Retinal pigment epithelial cell (primary cell): ENCODE measurements at places on chromosomes 13 and 19.

GRCh38 chr19:53871454-53871853, 3.8 kb downstream of the MYADM start:
- no peak for DNase-seq

- DNase-seq: no peak
These were observed 1.4 kb downstream of the ZNF865 start for GRCh38 chr19:55606817-55607216.

DNA sequence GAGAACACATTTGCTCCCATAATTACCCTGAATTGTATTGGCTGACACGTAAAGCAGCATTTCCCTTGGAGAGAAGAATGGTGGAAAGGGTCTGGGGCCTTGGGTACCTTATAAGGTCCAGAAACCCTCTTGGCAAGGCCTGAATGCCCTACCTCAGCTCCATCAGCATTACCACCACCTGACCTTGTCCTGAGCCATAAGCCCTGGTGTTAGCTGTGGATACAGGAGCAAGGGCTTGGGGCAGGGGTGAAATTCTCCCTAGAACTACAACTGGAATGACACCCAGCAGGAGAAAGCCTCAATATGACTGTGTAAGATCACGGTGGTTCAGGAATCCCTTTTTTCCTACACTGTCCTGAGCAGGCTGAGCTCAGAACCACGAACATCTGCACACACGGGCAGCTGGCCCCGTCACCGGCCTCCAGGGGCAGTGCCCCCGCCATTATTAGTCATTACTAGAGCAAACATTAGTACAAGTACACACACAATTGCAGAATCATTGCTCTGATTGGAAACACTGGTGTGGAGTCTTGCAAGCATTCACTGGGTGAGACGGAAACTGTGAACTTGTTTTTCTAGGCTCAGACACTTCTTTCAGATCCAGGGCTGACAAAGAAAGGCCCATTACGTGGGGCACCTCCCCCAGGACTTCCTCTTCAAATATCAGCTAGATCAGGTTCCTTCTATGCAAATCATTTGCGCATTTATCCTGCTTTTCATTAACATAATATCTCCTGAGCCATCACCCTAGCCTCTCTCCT, 26.8 kb upstream of the MTIF3 start:
- DNase-seq: no peak

DNA sequence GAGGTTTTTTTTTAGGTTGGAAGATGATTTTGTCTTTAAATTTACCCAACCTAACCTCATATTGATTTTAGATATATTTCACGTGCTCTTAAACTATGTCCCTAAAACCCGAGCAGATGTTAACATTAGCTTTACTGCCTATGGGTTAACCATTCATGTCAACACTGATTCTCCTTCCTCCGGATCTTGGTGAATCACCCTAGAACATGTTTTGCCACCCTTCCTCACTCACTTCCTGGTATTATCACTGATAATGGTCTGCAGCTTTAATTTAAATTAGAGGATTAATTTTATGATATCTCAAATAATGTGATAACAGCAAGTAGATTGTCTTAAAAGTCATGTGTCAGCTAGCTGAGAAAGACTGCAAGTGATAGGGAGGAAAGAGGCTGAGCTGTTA, 31.9 kb downstream of the HTR2A start:
- DNase-seq: no peak

DNA sequence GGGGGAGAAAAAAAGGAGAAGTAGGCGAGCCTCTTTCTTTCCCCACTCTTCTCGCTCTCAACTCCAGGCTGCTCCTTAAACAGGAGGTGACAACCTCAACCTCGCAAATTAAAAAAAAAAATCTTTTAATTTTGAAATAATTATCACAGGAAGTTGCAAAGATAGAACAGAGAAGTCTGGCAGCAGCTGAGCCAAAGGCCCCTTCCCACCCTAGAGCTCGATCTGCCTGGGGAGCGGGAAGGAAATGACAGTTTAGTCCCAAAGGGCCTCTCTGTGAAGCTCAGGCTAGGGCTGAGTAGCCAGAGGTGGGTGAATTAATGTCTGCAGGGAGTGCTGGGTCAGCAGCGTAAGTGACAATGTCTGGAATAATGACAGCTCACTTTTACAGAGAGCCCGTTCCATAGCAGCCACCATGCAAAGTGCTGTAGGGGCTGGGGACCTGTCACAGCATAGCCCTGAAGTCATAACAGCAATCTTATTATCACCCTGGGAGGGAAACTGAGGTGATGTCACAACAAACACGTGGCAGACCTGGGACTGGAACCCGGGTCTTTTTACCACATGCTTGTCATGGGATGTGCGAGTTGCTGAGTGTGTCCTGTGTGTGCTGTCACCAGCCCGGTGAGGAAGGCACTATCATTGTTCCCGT, 8.8 kb upstream of the CD22 start:
- no peak for DNase-seq

- no peak for DNase-seq
These were observed 454 bp downstream of the BLVRB start for GRCh38 chr19:40465025-40465556.

DNA sequence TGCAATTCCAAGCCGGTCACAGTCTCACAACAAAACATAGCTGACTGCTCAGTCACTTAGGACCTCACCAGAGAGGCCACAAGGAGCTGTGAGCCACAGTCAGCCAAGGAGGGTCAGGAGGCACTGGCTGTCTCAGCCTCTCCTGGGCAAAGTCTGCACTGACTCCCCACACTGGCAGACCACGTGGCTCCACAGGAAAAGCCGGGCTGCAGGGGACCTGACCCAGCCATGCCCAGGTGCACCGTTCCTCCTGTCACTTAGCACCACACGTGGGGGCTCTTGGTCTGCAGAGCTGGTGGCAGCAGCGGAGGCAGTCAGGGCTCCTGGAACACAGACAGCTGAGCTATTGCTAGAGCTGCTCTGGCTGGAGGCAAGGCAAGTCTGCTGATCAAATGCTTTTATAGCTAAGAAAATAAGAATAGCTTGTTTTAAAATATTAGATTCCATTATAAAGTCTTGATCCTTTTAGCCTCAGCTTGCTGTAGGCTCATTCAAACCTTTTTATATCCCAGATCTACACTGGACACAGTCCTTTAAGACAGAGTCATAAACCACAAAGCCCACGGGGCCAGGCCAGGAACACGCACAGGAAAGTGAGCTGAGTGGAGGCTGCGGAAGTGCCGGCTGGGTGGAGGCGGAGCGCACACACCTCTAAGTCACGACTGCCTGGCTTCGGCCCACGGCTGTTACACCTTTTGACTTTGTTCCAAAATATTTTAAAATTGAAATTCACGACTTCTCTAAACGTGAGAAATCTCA, 744.1 kb downstream of the UQCRFS1 start:
- DNase-seq: no peak

DNA sequence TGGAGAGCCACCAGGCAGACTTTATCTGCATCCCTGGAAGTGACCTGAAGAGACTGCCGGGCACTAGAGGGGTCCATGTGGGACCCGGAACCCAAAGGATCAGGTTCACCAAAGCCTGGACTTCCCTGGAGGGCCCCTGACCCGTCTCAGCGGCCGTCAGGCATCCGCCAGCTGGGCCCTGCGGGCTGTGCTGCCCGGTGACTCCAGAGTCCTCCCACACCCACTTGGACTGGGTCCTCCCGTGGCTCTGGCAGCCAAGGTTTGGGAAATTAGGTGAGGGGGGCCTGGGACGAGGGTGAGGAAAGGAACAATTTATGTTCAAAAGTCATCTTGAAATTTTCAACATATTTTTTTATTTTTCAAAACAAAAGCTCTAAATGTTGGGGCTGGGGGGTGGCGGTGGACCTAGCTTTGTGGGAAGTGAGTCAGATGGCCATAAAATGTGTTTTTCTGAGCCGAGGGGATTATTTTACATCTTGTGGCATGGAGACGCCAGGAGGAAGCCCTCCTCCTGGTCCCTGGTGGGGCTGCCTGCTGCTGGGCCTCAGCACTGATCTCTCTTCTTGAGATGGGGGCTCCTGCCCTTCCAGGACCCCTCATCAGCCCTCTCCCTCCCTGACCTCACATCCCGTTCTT, 20.2 kb downstream of the CEBPA start:
- no peak for DNase-seq

- DNase-seq: peak; percentile 21
These were observed 953 bp downstream of the DZIP1 start for GRCh38 chr13:95643571-95643935.

DNA sequence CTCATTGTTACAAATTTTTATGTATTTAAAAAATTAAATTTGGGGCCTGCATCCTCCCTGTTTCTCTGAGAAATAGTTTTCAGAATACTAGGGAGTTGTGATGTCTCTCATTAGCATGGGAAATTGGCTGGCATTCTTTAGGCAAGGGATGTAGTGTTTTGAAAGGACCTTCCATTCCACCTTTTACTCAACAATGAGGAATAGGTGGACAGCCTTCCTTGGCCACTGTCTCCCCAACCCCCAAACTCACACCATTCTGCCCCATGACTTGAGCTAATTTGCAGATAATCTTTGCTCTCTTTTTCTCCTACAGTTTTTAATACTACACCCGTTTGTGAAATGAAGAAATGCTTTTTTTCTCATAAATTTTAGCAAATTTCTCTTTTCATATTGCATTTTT, 244.6 kb upstream of the SPRY2 start:
- no peak for DNase-seq

DNA sequence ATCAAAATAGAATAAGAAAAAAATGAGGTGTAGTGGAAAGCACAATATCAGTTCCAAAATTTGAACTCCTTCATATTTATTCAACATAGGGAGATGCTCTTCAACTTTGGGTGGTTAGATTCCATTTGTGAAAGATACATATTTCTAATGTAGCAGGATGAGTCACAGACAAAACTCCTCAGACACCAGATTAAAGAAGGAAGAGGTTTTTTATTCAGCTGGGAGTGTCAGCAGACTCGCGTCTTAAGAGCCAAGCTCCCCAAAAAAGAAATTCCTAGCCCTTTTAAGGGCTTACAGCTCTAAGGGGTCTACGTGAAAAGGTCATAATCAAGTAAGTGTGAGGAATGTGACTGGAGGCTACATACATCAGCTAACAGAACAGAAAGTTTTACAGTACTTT, 6.8 kb upstream of the ZNF765 start:
- no peak for DNase-seq

DNA sequence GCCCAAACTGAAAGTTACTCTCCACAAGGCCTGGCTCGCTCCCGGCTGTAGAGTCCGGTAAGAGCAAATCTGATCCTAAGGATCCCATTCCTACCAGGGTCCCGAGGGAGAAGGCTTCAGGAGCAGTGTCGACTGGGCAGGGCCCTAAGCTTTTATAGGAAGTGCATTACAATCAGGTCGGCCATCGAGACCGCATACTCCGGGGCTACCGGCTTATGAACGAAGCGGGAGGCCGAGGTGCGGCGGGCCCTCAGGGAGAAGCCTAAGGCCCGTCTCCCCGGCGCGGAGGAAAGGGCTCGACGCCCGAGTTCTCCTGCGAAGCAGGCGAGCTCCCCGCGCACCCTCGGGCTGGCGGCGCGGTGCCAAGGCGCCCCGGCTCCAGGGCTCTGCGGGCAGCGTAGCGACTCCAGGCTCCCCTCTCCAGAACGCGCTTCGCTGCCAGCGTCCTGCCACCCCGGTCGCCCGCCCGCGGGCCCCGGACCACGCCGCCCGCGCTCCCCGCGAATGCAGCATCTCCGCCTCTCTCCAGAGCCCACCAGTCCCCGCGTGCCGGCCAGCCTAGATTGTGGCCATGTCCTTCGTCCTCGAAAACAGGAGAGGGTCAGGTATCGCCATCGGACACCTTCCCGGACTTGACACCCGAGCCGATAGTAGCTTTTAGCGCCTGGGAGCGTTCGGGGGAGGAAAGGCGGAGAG, 1.4 kb downstream of the EFNB2 start:
- no peak for DNase-seq

DNA sequence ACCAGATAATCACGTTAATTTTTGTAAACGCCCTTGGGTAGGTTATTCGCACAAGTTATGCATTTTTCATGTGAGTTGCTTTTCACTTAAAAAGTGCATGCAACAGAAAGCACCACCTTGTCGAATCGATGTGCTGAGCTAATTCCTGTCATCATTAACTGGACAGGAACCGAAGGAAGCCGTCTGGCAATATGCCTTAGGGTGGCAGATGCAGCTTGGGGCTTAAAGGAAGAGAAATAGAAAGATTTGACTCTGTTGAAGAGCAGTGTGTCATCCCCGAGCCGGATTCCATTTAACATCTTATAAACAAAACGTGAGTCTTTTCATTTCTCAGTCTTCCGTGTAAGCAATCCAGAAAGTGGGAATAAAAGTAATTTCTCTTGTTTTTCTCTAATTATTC, 70.0 kb downstream of the ATP11A start:
- no peak for DNase-seq

- DNase-seq: no peak
These were observed 28.5 kb downstream of the EXOC3L2 start for GRCh38 chr19:45216667-45217066.

DNA sequence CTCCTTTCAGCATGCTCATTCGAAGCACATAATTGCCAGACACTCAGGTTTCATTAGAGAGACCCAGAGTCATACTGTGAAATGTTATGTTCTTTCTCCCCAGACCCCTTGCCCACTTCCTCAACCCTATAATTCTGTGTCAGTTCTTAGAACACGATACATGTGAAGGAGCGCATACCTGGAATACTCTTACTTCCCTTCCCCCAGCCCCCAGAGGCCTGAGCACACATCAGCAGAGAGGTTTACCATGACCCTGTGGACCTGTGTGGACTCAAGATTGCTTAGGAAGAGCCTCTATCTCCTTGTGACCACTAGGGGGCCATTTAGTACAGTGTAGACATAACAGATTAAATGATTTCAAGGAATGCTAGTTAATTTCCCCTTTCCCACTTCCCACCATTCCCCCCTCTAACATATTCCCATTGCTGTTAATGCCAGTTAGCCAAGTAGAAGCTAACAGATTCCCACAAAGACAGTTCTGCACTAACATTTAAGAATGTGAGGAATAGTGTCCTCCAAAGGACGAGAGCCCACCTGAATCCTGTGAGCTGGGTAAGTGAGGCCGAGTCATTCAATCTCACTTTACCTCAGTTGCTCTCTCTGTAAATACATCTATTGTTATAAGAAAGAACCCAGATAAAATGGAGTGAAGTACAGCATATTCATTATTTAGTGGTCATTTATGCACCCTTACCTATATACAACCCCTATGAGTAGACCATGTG, 154.2 kb upstream of the MAB21L1 start:
- peak; percentile 28 for DNase-seq

DNA sequence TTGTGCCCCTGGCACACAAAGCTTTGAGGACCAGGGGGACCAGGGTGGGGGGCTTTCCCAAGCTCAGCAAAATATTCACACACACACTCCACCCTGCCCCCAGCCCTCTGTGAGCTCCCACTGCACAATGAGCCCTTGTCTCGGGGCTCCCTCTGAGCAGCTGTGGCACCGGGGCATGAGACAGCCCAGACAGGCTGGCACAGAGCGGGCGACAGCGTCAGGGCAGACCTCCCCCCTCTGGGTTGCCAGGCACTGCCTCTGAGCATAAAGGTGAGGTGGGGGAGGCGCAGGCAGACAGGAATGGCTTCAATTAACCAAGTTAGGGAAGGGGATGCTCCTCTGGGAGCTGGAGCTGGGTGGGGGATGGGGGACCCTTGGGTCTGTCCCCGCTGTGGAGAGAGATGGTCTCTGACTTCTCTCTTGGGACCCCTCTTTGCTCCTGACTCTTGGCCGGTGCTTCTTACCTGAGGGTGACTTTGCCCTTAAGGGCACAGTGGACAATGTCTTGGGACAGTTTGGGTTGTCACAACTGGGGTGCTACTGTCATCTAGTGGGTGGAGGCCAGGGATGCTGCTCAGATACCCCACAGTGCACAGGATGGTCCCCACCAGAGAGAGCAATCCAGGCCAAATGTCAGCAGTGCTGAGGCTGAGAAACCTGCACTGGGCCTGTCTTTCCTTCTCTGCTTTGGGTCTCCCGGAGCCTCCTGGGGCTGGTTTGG, 30.3 kb downstream of the LYL1 start:
- no peak for DNase-seq
